T-cell (primary cell): ENCODE measurements at places on chromosomes 11 and 22. TPM values are rescaled to one million over a fixed set of nuclear protein-coding genes. Genes with fewer than 3 reads are reported as not detected.

GRCh38 chr11:75159151-75159953, 8.4 kb downstream of the SLCO2B1 start:
- no peak for DNase-seq
- H3K4me1 ChIP-seq: no peaks in the 10 kb centered on the region
- H3K27me3 ChIP-seq: no peaks in the 10 kb centered on the region
- no peaks in the 10 kb centered on the region for H3K36me3 ChIP-seq
- no peak overlapping the region for H3K27ac ChIP-seq
- H3K4me3 ChIP-seq: no peak overlapping the region

GRCh38 chr11:74284466-74284865, 27.0 kb downstream of the P4HA3 start:
- H3K27ac ChIP-seq: no peak overlapping the region
- no peaks in the 10 kb centered on the region for H3K36me3 ChIP-seq
- no peak overlapping the region for H3K4me3 ChIP-seq
- no peak for DNase-seq
- peaks cover 5% of the 10 kb centered on the region for H3K4me1 ChIP-seq

The CCDC116 gene
- total RNA-seq: 0.53 TPM

The NXPE4 gene
- total RNA-seq: not detected

The OR52I2 gene
- not detected for total RNA-seq

DNA sequence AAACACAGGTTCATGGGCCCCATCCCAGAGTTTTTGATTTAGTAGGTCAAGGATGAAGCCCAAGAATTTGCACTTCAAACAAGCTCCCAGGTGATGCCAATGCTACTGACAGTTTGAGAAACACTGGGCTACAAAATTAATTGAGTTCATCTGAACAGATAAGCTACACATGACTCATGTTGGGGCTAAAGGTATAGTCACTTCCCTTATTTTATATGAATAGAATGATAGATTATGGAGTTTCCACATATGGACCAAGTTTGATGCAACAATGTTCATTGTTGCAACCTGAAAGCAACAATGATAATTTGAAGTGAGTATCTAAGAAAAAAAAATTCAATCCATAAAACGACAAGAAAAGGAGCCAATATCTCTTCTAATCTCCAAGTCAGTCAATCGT, 54.9 kb downstream of the SOX6 start:
- no peak overlapping the region for H3K4me3 ChIP-seq
- DNase-seq: no peak
- no peaks in the 10 kb centered on the region for H3K36me3 ChIP-seq
- H3K27ac ChIP-seq: no peak overlapping the region
- no peaks in the 10 kb centered on the region for H3K4me1 ChIP-seq
- H3K27me3 ChIP-seq: no peaks in the 10 kb centered on the region

GRCh38 chr11:11844272-11844671, 2.5 kb downstream of the USP47 start:
- H3K27ac ChIP-seq: peak overlapping the region; percentile 96
- H3K4me1 ChIP-seq: peaks cover 26% of the 10 kb centered on the region
- H3K27me3 ChIP-seq: no peaks in the 10 kb centered on the region
- peak overlapping the region; percentile 70 for H3K4me3 ChIP-seq
- no peaks in the 10 kb centered on the region for H3K36me3 ChIP-seq
- no peak for DNase-seq

GRCh38 chr11:86814775-86815174, 14.4 kb downstream of the PRSS23 start:
- H3K27me3 ChIP-seq: no peaks in the 10 kb centered on the region
- no peaks in the 10 kb centered on the region for H3K4me1 ChIP-seq
- no peak overlapping the region for H3K27ac ChIP-seq
- H3K4me3 ChIP-seq: no peak overlapping the region
- no peaks in the 10 kb centered on the region for H3K36me3 ChIP-seq
- DNase-seq: no peak

DNA sequence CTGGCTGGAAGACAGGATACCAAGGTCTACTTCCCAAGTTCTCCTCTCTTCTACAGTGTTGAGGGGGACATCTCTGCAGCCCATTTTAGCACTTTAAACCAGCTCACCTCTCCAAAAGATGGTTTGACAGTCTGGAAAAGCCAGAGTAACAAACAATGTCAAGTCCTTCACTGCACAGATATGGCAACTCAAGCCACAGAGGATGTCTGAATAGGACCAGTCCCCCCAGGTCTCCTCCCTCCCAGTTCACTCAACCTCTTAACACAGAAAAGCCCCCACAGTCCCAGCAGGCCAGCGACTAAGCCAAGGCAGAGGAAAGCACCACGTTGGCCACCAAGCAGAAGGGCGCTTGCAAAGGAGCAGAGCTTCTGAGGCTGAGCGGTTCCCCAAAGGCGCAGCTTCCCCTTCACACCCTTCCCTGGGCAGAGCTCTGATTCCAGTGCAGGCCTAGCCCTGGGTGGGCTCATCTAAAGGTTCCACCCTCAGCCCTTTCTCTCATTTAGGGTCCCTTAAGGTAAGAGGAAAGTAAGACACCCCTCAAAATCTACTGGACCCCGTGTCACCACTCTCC, 62.7 kb downstream of the PAK1 start:
- H3K27ac ChIP-seq: no peak overlapping the region
- H3K4me3 ChIP-seq: peak overlapping the region; percentile 61
- H3K36me3 ChIP-seq: no peaks in the 10 kb centered on the region
- DNase-seq: peak; percentile 6
- H3K27me3 ChIP-seq: no peaks in the 10 kb centered on the region

- H3K27ac ChIP-seq: no peak overlapping the region
- no peak overlapping the region for H3K4me3 ChIP-seq
- H3K4me1 ChIP-seq: peaks cover 17% of the 10 kb centered on the region
- no peaks in the 10 kb centered on the region for H3K27me3 ChIP-seq
Measured at GRCh38 chr22:38873469-38874411, 1.7 kb upstream of the CBX6 start.

- no peak for DNase-seq
- H3K4me3 ChIP-seq: no peak overlapping the region
- peaks cover 3% of the 10 kb centered on the region for H3K4me1 ChIP-seq
Measured at GRCh38 chr11:32118025-32118974, 27.4 kb downstream of the RCN1 start.
